HFFc6 (cell line): ENCODE measurements at places on chromosomes 2 and 18.

DNA sequence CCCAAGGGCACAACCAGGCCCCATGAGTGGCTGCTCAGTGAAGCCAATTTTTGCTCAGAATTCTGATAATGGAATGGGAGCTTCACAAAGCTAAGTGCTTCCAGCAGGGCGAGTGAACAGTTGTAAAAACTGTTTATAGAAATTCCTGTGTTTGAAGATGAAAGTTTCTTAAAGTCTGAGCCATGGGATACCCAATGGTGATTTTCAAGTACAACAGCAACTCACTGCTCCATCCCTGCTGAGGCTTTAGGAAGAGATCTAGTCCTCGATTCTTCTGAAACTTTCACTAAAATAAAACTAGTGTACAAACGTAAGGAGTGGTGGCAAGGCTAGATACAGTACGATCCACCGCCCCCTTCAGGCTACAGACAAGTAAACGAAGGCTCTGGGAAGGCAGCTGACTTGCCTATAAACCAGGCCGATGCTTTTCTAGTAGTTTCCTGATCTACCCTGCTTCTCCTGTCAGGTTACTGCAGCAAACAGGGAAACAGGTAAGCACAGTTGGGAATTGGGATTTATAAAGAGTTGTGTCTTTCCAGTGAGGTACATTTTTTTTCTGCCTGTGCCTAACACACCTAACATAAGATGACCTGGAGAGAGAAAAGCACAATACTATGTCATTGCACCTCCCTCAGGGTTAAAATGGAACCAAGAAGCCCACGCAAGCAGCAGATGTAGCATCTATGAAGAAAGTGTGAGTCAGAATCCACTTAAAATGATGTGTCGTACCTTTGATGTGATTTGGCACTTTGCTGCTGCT is 108.7 kb downstream of the UXS1 start:
- DNase-seq = peak; percentile 60

- no peak for DNase-seq
Measured at GRCh38 chr2:182473635-182474034, 46.8 kb upstream of the PDE1A start.

DNA sequence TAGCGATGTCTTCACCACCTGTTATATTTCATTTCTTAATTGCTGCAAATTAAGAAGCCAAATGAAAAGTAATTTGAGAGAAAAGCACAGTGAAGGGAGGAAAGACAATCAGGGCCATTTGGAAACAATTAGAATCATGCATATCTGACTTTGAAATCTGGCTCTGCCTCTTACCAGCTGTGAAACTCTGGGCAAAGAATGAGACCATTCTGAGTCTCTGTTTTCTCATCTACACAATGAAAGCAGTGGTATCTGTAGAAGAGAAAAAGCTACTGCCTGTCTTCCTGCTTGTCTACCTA is 334.5 kb upstream of the CYRIA start:
- DNase-seq = no peak

GRCh38 chr2:133788386-133788785 is 220.1 kb upstream of the NCKAP5 start:
- peak; percentile 40 for DNase-seq

GRCh38 chr2:37738266-37738885 is 66.9 kb upstream of the CDC42EP3 start:
- no peak for DNase-seq

- peak; percentile 65 for DNase-seq
Measured at GRCh38 chr2:216142540-216142939, 33.4 kb downstream of the XRCC5 start.

- DNase-seq = no peak
Measured at GRCh38 chr2:144941743-144942488, 422.0 kb upstream of the ZEB2 start.

- peak; percentile 39 for DNase-seq
Measured at GRCh38 chr2:25664183-25664964, 9.0 kb downstream of the DTNB start.

GRCh38 chr2:233708942-233709341 is 3.8 kb upstream of the UGT1A5 start:
- DNase-seq = no peak

- peak; percentile 81 for DNase-seq
Measured at GRCh38 chr2:205650450-205650849, 31.9 kb upstream of the NRP2 start.

GRCh38 chr2:227739351-227739750 is 6.3 kb upstream of the SCYGR8 start:
- DNase-seq = no peak

DNA sequence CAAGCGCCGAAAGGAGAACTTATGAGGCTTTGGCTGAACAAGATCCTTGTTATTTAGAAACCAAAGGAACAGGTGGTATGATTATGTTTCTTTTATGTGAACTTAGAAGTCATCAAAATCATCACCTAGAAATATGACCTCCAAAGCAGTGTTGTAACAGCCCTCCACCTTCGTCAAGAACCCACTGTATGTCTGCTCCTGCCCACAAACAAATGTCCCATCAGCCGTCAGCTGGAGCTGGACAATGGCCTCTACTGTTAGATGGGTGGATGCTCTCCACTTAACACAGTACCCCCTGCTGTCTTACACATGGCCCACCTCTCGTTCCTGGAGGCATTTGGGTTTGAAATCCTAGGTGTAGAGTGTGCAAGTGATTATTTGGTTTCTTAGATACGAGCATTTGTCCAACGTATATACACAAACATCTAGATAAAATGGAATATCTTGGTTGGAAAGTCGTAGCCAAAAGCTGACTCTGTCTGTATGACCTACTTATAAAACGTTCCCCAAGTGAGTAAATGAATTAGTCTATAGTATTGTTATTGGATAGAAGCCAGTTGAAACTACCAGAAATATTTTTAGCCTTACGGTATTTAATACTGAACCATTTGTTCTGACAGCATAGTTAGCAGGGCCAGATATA is 113.0 kb downstream of the CRIM1 start:
- DNase-seq = peak; percentile 76

DNA sequence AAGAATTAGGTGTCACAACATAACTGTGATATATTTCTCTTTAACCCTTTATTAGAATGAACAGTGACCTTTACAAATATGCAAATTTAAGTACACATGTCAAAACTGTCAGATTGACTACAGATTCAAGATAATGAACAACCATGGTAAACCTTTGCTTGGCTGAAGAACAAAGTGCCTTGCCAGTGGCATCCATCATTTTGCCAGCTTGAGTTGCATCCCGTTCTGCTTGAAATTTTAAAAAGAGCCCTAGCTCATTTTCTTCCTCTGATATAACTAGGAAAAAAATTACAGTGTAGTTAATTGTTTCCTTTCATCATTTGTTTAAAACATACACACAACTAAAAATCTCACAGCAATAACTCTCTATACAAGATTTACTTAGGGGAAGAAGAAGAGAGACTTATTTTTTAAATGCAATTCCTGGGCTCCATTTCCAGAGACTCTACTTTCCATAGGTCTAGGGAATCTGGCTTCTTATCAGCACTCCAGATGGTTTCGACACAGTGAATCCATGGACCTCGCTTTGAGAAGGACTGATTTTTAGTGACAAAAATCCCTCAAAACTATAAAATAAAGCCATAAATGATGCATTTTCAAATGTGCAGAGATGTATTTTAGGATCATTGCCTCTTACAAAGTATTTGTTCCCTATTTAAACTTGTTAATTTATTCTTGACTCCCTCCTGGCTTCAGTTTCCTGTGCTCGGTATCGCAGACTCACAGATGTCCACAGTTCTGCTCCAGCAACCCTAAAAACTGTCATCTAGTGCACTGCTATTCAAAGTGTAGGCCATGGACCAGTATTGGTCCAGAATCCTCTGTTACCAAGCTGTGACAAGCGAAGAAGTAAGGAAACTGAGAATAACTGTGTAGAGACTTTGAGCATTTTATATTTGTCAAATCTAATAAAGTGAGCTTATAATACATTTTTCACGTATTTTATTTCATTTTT is 50.1 kb downstream of the ICA1L start:
- DNase-seq = no peak

DNA sequence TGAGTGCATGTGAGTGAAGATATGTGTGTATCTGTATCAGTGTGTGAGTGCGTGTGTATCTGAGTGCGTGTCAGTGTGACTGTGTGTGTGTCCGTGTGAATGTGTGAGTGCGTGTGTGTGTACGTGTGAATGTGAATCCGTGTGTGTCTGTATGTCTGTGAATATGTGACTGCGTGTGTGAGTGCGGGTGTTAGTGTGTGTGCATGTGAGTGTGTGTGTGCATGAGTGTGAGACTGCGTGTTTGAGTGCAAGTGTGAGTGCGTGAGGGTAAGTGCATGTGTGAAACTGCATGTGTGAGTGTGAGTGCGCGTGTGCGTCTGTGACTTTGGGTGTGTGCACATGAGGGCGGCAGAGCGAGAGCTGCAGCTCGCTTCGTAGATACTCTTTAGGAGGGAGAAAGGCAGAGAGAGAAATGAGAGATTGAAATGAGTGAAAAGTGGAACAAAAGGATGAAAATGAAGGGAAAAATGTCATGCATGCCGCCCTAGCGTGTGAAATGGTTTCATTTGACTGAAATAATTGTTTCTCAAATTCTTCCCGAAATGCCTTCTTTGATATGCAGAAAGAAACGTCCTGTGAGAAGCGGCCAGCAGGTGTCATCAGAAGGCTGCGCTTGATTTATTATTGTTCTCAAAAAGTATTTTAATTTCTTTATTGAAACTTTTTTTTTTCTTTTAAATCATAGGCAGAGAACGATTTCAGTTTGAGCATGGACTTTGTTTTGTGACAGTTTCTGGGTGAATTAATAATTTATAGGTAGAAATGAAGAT is 25.6 kb downstream of the ZNF407 start:
- DNase-seq = no peak

DNA sequence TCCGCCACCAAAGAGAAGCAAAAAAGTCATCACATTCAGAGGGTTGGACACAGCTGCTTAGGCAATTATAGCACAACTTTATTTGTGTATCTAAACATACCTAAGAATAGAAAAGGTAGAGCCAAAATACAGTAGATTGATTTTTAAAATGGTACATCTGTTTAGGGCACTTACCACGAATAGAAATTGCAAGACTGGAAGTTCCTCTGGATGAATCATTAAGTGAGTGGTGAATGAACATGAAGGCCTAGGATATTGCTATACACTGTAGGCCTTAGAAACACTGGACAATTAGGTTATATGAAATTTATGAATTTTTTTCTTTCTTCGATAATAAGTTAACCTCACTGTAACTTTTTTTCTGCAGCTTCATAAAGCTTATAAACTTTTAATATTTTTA is 687.0 kb downstream of the BCL11A start:
- DNase-seq = no peak

- DNase-seq = no peak
Measured at GRCh38 chr18:32902568-32903330, 129.9 kb upstream of the KLHL14 start.
